ENCODE measurements at places on chromosomes 11 and 22.

DNA sequence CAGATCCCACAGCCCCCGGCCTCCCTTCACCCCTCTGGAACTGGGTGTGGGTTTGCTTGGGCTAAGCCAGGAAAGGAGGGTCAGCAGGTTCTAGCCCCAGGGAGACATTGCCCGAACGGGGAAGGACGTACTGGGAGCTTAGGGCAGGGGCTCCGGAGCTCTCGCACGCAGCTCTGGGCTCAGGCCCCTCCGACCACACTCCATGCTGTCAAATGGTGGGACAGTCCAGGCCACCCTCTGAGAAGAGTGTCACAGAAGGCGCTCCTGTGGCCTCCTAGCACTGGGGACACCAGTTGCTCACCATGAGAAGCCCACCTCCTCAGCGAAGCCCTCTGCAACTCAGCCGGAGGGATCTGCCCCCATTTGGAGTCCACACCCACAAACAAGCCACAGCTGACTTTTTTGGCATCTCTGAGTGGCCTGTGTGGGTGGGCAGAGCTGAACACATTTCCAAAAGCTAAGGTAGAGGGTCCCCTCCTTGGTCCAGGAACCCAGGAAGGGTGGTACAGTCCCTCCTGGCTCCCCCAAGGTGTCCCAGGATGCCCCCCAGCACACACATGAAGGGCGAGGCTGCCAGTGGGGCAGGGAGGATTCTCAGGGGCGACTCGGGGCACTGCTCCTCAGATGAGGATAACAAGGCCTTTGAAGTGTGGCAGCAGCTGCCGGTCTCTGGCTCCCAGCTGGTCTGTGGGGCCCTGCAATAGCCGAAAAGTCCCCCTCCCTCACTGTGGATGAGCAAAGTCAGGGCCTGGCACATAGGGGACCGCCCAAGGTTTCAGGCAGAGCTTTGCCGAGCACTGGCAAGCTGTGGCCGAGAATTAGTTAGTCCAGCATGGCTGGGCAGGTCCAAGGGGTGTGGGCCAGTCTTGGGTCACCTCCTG, 13.0 kb upstream of the TEF start:
- DNase-seq: no peak

- no peak for DNase-seq
Measured at GRCh38 chr22:49141761-49142160, 685.9 kb downstream of the BRD1 start.

GRCh38 chr11:116895048-116895757, 57.8 kb upstream of the APOA1 start:
- no peak for DNase-seq

GRCh38 chr11:134383576-134384221, 28.3 kb downstream of the B3GAT1 start:
- no peak for DNase-seq

- no peak for DNase-seq
Measured at GRCh38 chr22:33921525-33922348, 1.5 kb upstream of the LARGE1 start.

- no peak for DNase-seq
Measured at GRCh38 chr22:20550057-20550817, 42.8 kb downstream of the MED15 start.

DNA sequence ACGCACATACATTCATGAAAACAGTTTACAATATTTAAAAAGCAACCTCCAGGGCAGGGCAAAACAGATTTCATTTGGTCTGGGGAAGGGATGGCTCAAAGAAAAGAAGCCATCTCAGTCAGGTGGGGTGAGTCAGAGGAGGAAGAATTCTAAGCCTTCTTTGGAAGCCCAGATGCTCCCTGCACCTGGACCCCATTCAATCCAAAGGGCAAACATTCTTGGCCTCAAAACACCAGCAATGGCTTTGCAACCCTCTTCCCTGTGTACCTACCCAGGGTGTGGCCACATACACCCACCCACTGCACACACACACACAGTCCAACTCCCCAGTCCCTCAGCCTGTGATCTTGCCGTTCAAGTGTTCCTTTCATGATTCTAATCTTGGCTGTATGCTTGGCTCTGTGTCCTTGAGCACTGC, 2.0 kb downstream of the KCNE3 start:
- DNase-seq: no peak

GRCh38 chr11:128067780-128068179, 519.6 kb downstream of the ETS1 start:
- DNase-seq: no peak

DNA sequence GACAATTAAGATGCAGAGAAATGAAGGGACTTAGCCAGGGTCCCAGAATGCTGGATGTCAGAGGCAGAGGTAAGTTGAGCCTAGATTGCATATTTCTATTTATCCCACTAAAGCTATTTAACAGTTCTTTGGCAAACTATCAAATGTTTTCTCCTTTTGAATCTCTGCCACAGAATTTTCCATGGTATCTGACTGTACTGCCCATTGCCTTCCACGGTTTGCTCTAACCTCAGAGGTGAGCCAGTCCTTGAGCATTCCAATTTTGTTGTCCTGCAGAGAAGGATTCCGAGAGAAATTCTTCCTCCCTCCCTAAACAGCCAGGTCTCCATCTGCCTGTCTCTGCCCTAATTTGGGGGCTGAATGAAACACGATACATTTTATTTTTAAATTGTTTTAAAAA, 368.3 kb upstream of the SYN3 start:
- DNase-seq: no peak

- DNase-seq: no peak
Measured at GRCh38 chr11:19025481-19026406, 34.8 kb downstream of the MRGPRX2 start.

DNA sequence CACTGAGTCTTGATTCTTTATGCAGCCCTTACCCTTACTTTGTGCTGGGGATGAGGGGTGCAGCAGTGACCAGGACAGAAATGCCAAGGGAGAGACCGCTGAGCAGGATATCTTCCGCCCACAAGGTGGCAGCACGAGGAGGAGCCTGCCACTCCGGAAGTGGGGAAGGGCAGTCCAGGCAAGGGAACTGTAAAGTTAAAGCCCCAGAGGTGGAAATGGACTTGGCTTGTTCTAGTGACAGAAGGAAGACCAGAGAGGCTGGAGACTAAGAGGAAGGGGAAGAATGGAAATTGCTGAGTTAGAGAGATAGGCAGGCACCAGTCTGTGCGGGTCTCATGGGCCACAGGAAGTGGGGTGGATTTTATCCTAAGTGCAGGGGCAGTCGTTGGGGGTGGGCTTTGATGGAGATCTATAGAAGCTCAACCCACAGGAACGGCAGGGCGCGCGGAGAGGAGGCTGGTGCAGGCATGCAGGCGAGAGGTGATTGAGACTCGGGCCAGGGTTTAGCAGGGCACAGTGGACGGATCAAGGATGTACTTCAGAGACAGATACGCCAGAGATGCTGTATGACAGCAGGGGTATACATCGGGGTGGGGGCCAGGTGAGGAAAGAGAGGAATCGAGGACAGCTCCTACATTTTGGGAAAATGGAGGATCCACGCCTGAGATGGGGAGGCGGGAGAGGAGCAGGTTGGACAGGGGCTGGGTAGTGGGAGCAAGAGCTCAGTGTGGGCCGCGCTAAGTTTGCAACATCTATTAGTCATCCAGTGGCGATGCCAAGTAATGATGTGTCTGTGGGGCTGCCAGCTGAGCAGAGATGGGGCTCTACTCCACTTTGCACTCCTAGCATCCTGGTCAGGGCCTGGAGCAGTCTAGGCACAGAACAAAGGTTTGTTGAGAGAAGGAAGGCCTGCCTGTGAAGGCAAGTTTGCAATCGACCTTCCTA, 3.3 kb upstream of the GRK2 start:
- DNase-seq: peak; percentile 57

- DNase-seq: no peak
Measured at GRCh38 chr11:102776454-102776853, 4.0 kb downstream of the MMP10 start.

GRCh38 chr11:70040869-70041501, 37.1 kb upstream of the ANO1 start:
- no peak for DNase-seq

DNA sequence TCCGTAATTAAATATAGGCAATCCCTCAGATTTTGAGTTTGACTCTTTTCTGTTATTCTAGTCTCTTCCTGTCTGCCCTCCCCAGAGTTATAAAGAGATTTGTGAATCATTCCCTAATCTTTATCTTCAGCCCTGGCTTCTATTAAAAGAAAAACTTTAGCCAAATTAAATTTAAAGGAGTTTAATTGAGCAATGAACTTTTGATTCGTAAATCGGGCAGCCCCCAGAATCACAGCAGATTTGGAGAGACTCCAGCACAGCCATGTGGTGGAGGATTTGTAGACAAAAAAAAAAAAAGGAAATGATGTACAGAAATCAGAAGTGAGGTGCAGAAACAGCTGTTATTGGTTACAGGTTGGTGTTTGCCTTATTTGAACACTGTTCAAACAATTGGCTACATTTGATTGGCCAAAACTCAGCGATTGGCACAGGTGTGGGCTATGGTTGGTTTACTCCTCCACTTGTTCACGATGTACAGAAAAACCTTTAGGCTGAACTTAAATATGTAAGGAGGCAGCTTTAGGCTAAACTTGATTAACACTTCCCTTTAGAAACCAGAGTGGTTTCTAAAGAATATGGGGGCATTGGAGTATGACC, 2.3 kb upstream of the ALKBH8 start:
- no peak for DNase-seq

- DNase-seq: no peak
Measured at GRCh38 chr11:19614370-19614940, 98.2 kb upstream of the NAV2 start.

DNA sequence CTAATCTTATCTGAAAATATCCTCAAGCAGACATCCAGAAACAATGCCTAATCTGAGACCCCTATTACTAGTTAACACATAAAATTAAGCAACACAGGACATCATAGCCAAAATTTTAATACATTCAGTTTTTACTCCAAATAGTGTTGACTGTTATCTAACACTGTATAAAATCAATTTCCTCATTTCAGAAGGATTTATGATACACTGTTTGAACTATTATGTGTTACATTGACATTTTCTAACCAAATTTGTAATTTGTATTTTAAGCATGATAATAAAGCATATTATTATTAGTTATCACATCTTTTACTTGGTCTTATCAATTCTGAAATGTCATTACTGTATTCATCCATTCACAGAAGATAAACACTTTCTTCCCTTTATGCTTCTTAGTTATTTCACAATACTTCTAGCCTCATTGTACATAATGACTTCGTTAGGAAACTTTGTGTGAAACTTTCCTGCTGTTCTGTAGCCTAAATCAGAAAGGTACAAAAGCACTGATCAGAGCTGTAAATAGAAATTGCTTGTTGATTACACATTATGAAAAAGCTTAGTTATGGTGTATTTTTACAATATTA, 1248.9 kb downstream of the JRKL start:
- DNase-seq: no peak

- no peak for DNase-seq
Measured at GRCh38 chr11:30328681-30329080, 5.8 kb downstream of the ARL14EP start.

DNA sequence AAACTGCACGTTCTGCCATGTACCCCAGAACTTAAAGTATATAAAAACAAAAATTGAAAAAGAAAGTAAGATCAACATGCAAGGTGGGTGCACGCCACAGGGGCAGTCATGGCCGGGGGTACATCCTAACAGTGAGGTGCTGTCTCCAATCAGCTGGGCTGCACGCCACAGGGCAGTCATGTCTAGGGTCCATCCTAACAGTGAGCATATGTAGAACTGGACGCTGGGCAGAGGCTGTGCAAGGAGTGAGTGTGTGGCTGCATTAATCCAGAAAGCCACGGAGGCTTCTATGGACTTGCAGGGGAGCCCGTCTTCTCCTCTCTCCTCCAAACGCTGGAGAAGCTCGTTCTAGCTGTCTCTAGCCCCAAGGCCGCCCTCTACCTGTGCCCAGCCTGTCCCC, 1105.0 kb downstream of the BRD1 start:
- no peak for DNase-seq

GRCh38 chr11:131897956-131898355, 527.5 kb downstream of the NTM start:
- no peak for DNase-seq

- no peak for DNase-seq
Measured at GRCh38 chr11:73950869-73951710, at the start of gene DNAJB13. Gene DNAJB13, plus strand, starts transcription at chr11:73951026. Its CDS starts 44 bp downstream, at chr11:73951070.

DNA sequence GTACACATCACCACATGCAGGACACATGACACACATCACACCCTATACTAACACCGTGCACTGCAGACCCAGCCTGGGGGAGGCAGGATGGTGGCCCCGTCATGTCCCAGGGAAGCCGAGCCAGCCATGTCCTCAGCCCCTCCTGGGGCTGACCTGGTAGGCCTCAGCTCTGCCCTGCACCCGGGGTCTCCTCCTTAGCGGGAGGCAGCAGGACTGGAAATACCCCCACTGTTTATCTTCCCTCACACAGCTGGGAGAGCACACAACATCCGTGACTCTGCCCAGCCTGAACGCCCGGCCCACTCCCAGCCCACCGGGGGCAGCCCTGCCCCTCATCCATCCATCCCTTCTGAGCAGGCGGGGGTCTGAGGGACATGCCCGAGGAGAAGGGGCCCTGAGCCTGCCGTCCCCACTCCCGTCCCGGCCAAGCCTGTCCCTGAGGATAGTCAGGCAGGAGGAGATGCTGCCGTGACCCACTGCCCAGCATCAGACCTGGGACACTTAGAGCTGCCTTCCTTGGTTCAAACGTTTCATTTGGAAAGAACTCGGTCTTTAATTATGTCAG, 945.0 kb downstream of the BRD1 start:
- DNase-seq: no peak

- DNase-seq: no peak
Measured at GRCh38 chr11:108223348-108224149, 682 bp downstream of the ATM start.

GRCh38 chr11:16899708-16900303, 114.4 kb downstream of the PLEKHA7 start:
- DNase-seq: no peak

GRCh38 chr11:131829725-131830124, 459.3 kb downstream of the NTM start:
- no peak for DNase-seq

DNA sequence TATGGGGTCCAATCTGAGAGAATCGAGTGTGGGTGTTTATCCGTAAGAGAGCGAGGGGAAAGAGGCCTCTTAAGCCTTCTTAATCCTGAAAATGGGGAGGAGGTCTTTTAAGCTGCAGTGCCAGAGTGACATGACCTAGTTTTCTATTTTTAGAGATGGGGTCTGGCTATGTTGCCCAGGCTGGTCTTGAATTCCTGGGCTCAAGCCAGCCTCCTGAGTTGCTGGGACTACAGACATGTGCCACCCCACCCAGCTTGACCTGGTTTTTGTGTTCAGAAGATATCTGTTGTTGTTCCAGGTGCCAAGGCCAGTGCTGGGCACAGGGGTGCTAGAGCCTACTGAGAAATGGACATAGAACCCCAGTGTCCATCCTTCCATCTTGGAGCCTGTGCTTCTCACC, 1.4 kb downstream of the BAD start:
- DNase-seq: no peak

DNA sequence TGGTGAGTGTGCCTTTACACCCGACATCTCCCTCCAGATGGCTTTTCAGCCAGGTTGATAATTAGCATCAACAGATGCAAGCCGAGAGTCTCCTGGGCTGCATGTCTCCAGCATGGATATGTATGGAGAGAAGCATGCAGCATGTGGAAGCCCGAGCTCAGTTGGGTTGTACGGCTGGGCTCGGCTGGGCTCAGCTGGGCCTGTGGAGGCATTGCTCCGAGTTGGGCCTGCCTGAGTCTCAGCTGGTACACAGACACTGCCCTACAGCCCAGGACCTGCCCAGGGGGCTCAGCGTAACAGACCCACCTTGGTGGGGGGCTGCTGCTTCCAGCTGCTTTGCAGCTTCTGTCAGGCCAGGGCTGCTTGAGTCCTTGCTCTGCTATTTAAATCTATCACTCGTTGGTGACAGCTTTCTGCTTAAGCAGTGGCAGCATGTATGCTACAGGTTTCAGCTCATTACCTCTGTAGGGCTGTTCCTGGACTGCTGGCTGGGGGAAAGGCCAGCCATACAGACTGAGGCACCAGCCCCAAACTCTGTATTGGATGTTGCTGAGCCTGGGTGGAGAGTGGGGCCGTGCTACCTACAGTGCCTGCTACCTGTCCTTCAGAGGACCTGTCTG, 115.5 kb downstream of the TEAD1 start:
- no peak for DNase-seq
